ENCODE measurements at places on chromosomes 5 and 9.

DNA sequence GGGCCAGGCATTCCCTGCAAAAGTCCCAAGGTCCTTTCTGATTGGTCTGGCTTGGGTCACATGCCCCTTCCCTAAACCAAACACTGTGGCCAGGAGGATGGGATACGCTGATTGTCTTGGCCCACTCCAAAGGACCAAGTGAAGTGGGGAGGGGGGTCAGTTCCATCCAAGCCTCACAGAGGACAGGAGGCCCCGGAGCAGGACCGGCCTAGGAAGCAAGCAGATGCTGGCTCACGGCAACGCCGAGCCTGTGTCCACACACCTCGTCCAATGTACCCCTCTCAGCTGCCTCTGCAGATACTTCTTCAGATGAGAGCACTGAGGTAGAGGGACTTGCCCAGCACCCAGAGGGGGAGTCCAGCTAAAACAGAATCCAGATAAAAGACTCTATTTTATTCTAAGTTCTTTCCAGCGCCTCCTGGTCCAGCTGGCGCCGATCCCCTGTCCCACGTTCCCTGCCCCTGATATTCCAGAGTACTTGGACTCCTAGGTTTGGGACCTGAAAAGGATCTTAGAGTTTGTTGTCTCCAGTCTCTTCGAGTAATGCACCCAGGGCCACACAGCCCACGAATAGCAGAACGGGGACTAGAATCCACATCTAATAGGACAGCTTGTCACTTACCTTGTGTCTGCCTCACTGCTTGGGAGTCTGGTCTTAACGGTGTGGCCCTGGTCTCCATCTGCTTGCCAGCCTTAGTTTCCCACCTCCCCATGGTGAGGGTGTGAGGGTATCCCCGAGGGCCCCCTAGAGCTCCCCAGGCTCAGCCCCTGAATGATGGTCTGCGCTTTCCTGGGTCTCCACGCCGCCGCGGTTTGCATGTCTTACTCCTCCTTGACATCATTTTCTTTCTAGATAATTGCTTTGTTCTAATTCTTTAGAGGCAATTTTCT is 72.4 kb upstream of the UNC5A start:
- no peak for DNase-seq

- no peak for DNase-seq
Measured at GRCh38 chr5:103456476-103456875, 106.1 kb downstream of the NUDT12 start.

GRCh38 chr9:80061940-80062339 is 490.2 kb downstream of the TLE4 start:
- DNase-seq: no peak

DNA sequence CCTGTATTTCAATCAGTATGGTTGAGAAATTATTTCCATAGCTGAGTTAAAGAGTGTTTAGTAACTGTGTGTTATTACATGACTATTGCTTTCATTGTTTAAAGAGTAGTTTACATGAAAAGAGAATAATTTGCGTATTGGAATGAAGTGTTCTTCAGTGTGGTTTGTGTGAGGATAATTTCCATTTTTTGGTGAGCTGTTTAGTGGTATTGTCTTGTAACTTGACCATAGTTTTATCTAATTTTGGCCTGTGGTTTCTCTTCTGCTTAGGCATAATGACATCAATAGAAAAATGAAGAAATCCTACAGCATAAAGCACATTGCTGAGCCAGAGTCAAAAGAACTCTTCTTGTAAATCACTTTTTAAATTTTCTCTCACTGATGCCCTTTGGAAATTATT is 151.2 kb downstream of the SNCAIP start:
- no peak for DNase-seq

GRCh38 chr9:112761912-112762655 is 11.5 kb downstream of the SNX30 start:
- no peak for DNase-seq

GRCh38 chr5:77449277-77449676 is 42.8 kb downstream of the WDR41 start:
- DNase-seq: no peak

DNA sequence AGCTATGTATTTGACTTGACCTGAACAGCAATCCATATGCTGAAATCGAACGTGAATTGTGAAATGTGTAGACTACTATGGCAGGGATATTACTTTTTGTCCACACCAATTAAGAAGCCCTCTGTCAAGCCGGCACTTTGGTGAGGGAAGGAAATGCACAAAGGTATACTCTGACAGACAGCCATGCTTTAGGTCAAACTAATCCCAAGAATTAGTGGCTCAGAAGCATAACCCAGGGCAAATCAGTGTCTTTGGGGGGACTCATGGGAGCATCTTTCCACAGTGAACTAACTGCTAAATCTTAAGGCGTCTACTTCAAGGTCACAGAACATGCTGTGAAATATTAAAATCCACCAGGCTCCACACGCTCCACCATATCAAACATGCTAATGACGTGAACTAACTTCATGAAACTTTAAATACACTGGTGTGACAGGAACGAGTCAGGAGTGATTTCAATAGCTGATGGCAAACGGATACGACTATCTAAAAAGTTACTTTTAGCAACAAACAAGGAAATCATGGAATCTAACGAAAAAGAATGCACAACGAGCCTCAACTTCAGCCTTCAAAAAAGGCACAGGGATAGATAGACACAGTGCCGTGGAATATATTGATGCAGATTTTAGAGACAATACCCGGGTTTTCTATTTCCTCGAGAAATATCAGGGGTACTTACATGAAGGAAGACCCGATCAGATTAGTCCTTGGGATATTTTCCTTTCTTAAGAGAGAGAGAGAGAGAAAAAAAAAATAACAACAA is 527 bp downstream of the MEF2C start:
- DNase-seq: no peak

- DNase-seq: no peak
Measured at GRCh38 chr9:86642721-86643120, 288.5 kb upstream of the TUT7 start.

- no peak for DNase-seq
Measured at GRCh38 chr5:62326302-62326701, 20.3 kb downstream of the KIF2A start.

DNA sequence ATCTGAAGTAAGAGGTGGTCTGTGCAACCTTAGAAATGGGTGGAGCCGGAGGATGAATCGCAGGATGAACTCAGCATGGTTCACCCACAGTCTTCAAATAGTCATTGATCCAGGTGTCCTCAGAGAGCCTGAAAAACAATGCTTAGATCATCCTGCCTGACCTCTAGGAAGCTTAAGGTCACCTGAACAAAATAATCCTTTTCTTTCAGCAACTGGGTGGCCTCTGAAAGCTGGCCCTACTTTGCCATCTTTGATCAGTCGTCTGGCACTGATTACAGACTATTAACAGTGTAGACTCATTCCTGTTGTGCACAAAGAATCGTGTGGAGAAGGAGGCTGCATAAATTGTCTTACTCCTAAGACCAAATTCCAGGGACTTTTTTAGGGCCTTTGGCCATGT is 50.7 kb downstream of the PIP5K1B start:
- DNase-seq: no peak

DNA sequence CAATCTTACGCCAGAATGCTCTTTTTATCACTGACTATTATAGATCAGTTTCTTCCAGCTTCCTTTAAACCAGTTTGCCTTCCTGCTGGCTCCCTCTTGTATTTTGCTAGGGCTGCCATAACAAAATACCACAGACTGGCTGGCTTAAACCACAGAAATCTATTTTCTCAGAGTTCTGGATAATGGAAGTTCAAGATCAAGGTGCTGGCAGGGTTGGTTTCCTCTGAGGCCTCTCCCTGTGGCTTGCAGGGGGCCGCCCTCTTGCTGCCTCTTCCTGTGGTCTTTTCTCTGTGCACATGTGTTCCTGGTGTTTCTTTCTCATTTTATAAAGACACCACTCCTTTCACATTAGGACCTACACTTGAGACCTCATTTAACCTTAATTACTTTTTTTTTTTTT is 6.8 kb upstream of the FXN start:
- DNase-seq: no peak

- DNase-seq: no peak
Measured at GRCh38 chr5:130978475-130978874, 186.6 kb downstream of the HINT1 start.

GRCh38 chr9:110520120-110520701 is 59.3 kb downstream of the SVEP1 start:
- no peak for DNase-seq

GRCh38 chr5:78744951-78745534 is 96.5 kb upstream of the LHFPL2 start:
- DNase-seq: no peak

GRCh38 chr9:36251428-36251827 is 6.8 kb downstream of the GNE start:
- DNase-seq: no peak

DNA sequence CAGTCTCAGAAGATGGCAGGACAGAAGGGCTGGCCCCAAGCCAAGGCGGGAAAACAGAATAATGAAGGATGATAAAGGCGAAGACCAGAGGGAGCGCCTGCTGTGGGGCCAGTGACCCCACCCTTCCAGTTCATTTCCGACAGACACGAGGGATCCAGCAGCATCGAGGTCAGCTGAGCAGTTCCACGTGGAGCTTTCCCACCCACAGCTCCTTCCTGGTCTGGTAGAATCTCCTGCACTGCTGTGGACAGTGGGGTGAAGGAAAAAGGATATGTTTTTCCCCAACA is 265.9 kb upstream of the VLDLR start:
- DNase-seq: no peak

- no peak for DNase-seq
Measured at GRCh38 chr5:171421331-171422262, 2.1 kb downstream of the FGF18 start.

DNA sequence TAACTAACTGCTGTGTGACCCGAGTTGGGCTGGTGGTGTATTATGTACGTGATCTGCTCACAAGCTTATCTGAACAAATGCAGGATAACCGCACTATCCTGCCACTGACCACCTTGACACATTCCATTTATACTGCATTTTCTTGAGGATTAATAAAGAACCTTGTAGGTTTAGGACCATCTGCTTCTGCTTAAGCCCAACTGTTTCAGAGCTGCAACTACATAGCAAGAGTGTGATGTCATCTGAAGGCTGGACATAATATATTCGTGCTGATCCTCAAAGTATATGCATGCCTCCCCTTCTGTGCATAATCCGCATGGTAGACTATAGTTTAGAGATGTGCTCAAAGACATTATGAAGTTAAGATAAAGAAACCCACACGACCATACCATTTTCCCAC is 435.9 kb downstream of the BNC2 start:
- no peak for DNase-seq

GRCh38 chr5:103315455-103315854 is 56.9 kb downstream of the MACIR start:
- DNase-seq: no peak

GRCh38 chr9:108412755-108413154 is 443.0 kb downstream of the ACTL7B start:
- no peak for DNase-seq
